ENCODE measurements at places on chromosomes 3 and 15. TPM values are rescaled to one million over a fixed set of nuclear protein-coding genes. Genes with fewer than 3 reads are reported as not detected.

DNA sequence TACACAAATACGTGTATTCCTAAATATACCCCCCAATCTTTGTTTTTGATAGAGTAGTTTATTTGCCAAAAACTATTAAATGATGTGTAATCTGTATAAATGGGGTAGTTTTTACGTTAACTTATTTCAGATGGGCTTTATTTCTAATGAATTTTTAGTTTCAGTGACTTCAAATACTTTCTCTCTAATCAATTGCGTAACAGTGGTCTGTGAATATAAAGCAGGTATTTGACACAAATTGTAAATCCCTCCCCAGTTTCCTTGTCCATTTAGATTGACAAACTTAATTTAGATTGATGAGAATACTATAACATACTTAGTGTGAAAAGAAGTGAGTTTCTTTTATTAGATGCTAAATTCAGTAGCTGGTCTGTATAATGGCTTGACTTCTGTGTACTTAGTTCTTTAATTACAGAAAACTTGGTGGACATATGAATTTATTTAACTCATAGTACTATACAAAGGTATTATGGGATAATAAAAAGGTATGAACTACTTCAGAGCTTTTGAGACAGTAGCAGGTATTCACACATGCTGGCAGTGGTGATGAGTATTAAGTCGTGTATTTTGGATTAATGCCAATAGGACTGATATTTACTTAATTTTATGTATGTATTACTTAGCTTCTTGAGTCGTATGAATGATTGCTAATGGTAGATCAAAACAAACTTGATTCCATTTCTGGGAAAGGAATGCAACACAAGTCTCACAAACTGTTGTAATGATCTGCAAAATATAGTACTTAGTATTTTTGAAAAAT, 81.6 kb downstream of the STT3B start:
- peaks cover 5% of the 10 kb centered on the region for H3K36me3 ChIP-seq
- H3K4me3 ChIP-seq = no peak overlapping the region
- no peak for DNase-seq
- H3K4me1 ChIP-seq = no peaks in the 10 kb centered on the region
- H3K27ac ChIP-seq = no peak overlapping the region

- no peak for DNase-seq
- no peaks in the 10 kb centered on the region for H3K4me1 ChIP-seq
- H3K4me3 ChIP-seq = no peak overlapping the region
- no peak overlapping the region for H3K27ac ChIP-seq
Observed at GRCh38 chr3:132726341-132726823, 4.2 kb upstream of the NPHP3 start.

The PLA2G4F gene
- total RNA-seq = 2.0 TPM

DNA sequence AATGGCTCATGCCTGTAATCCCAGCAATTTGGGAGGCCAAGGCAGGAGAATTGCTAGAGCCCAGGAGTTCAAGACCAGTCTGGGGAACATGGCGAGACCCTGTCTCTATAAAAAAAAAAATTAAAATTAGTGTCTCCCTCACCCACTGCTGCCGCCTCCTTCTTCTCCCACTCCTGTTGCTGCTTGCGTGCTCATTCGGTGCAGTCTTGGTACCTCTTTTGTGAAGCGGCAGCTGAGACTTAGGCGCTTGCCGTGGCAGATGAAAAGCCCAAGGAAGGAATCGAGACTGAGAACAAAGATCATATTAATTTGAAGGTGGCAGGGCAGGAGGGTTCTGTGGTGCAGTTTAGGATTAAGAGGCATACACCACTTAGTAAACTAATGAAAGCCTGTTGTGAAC, 20.0 kb downstream of the GLB1 start:
- no peak overlapping the region for H3K27ac ChIP-seq
- no peaks in the 10 kb centered on the region for H3K4me1 ChIP-seq
- DNase-seq = no peak
- H3K27me3 ChIP-seq = no peaks in the 10 kb centered on the region

The LXN gene
- 55.5 TPM for total RNA-seq

GRCh38 chr3:24258260-24258659, 236.4 kb downstream of the THRB start:
- no peak for DNase-seq
- no peaks in the 10 kb centered on the region for H3K27me3 ChIP-seq
- H3K27ac ChIP-seq = no peak overlapping the region
- no peak overlapping the region for H3K4me3 ChIP-seq

GRCh38 chr3:148999806-149000205, 8.5 kb downstream of the GYG1 start:
- no peaks in the 10 kb centered on the region for H3K27me3 ChIP-seq
- H3K36me3 ChIP-seq = no peaks in the 10 kb centered on the region
- H3K4me1 ChIP-seq = peaks cover 5% of the 10 kb centered on the region
- peak overlapping the region; percentile 66 for H3K27ac ChIP-seq
- no peak for DNase-seq
- H3K4me3 ChIP-seq = no peak overlapping the region

- no peaks in the 10 kb centered on the region for H3K27me3 ChIP-seq
- H3K27ac ChIP-seq = no peak overlapping the region
- DNase-seq = no peak
- H3K4me1 ChIP-seq = no peaks in the 10 kb centered on the region
Observed at GRCh38 chr15:69346112-69346511, 47.4 kb downstream of the PAQR5 start.

DNA sequence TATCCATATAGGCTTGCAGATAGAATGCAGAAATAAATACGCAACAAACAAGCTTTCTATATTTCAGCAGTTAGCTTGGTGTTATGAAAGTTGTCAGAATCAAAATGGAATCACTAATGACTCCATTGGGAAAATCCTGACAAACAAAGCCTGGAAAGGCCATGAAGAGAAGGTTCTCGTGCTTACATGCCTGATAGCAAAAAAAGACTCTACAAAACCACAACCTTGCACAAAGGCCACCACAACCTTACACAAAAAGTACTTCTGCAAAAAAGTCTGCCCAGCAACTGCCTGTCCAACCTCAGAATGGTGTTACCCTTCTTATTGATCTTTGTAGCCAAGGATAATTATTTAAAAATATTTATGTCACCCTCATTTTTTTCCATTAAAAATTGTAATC, 14.4 kb upstream of the PLSCR1 start:
- H3K27ac ChIP-seq = no peak overlapping the region
- no peaks in the 10 kb centered on the region for H3K4me1 ChIP-seq
- H3K36me3 ChIP-seq = no peaks in the 10 kb centered on the region
- no peak for DNase-seq
- no peak overlapping the region for H3K4me3 ChIP-seq

DNA sequence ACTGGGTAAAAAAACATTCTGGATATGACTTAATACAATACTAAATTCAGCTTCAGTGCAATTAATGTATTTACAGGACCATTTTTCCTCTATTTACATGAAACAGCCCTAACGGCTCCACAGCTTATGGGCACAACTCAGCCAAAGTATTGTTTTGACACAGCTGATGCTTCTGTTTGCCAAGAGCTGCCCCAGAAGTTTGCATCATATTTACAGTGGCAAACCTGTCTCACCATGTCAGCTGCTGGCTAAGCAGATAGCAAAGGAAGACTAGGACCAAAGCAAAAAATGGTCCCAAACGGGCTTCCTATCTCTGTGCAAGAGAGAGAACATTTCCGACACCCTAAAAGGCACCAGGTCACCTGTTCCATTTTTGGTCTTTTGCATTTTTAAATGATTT, 94.5 kb downstream of the ADAMTS9 start:
- H3K27me3 ChIP-seq = no peaks in the 10 kb centered on the region
- H3K4me3 ChIP-seq = no peak overlapping the region
- H3K4me1 ChIP-seq = no peaks in the 10 kb centered on the region
- H3K27ac ChIP-seq = no peak overlapping the region
- no peak for DNase-seq

GRCh38 chr15:52765785-52766184, 24.4 kb downstream of the ONECUT1 start:
- DNase-seq = no peak
- no peaks in the 10 kb centered on the region for H3K4me1 ChIP-seq
- no peak overlapping the region for H3K4me3 ChIP-seq
- H3K27me3 ChIP-seq = peaks cover 23% of the 10 kb centered on the region

GRCh38 chr15:53580366-53580765, 179.1 kb downstream of the WDR72 start:
- H3K27ac ChIP-seq = no peak overlapping the region
- no peak overlapping the region for H3K4me3 ChIP-seq
- H3K4me1 ChIP-seq = no peaks in the 10 kb centered on the region
- no peaks in the 10 kb centered on the region for H3K36me3 ChIP-seq
- DNase-seq = peak; percentile 27
- no peaks in the 10 kb centered on the region for H3K27me3 ChIP-seq

- H3K36me3 ChIP-seq = no peaks in the 10 kb centered on the region
- H3K4me1 ChIP-seq = no peaks in the 10 kb centered on the region
- no peak overlapping the region for H3K4me3 ChIP-seq
- DNase-seq = no peak
- H3K27me3 ChIP-seq = no peaks in the 10 kb centered on the region
- H3K27ac ChIP-seq = no peak overlapping the region
Observed at GRCh38 chr3:70248856-70249255, 63.6 kb downstream of the MDFIC2 start.

- no peaks in the 10 kb centered on the region for H3K36me3 ChIP-seq
- H3K27me3 ChIP-seq = no peaks in the 10 kb centered on the region
- H3K27ac ChIP-seq = peak overlapping the region; percentile 99
- H3K4me3 ChIP-seq = peak overlapping the region; percentile 69
Observed at GRCh38 chr3:194139071-194139813, 3.3 kb downstream of the HES1 start.

The CERS3 gene
- not detected for total RNA-seq

GRCh38 chr15:101446518-101447167, 42.9 kb downstream of the PCSK6 start:
- H3K4me3 ChIP-seq = no peak overlapping the region
- H3K27me3 ChIP-seq = no peaks in the 10 kb centered on the region
- no peak overlapping the region for H3K27ac ChIP-seq
- no peak for DNase-seq
- no peaks in the 10 kb centered on the region for H3K36me3 ChIP-seq

GRCh38 chr3:16885593-16886302, 993 bp downstream of the PLCL2 start:
- no peaks in the 10 kb centered on the region for H3K4me1 ChIP-seq
- no peak for DNase-seq
- peak overlapping the region; percentile 88 for H3K4me3 ChIP-seq
- H3K27ac ChIP-seq = peak overlapping the region; percentile 96

DNA sequence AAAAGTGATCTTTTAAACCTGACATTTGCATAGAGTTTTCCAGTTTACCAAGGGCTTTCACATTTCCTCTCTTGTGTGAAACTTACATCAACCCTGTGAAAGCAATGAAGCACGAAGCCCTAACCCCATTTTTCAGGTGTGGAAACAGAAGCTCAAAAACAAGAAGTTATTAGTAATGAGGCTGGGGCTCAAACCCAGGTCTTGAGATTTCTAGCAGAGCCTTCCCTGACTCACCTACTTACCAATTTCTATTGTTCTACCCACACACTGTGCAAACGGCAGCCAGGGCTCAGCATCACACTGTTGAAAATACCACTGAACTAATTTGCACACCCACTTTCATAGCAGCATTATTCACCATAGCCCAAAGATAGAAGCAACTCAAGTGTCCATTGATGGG, 117.8 kb upstream of the IGF1R start:
- no peak for DNase-seq
- H3K27ac ChIP-seq = no peak overlapping the region
- no peaks in the 10 kb centered on the region for H3K27me3 ChIP-seq
- H3K4me3 ChIP-seq = no peak overlapping the region

GRCh38 chr3:156010829-156011228, 109.5 kb upstream of the KCNAB1 start:
- DNase-seq = no peak
- no peaks in the 10 kb centered on the region for H3K36me3 ChIP-seq
- no peak overlapping the region for H3K27ac ChIP-seq
- no peaks in the 10 kb centered on the region for H3K27me3 ChIP-seq
- H3K4me3 ChIP-seq = no peak overlapping the region

GRCh38 chr3:182258538-182259177, 534.6 kb upstream of the ATP11B start:
- no peaks in the 10 kb centered on the region for H3K4me1 ChIP-seq
- no peak overlapping the region for H3K4me3 ChIP-seq
- no peak overlapping the region for H3K27ac ChIP-seq
- DNase-seq = no peak

DNA sequence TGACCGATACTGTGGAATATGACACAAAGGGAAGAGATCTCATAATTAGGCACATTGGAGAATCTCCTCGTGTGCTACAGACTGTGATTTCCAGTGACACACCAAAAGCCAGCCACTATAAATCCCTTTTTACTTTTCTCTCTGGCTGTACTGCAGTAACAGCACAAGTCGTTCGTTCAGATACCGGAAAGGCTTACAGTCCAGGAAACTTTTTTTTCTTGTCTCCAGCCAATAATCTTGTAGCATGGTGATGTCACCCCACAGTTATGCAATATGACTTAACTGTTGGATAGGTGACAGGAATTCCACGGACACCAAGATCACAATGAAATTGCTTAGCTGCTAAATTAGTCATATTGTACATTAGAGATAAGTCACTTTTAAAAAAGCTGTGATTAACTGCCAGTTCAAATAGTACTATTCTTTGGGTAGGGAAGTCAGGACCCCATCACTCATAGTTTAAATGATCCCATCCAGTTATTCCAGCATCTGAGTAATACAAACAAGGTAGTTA, 36.3 kb upstream of the TSC22D2 start:
- DNase-seq = no peak
- no peaks in the 10 kb centered on the region for H3K4me1 ChIP-seq
- H3K36me3 ChIP-seq = no peaks in the 10 kb centered on the region
- H3K27me3 ChIP-seq = no peaks in the 10 kb centered on the region
- H3K27ac ChIP-seq = peak overlapping the region; percentile 86
- peak overlapping the region; percentile 55 for H3K4me3 ChIP-seq

DNA sequence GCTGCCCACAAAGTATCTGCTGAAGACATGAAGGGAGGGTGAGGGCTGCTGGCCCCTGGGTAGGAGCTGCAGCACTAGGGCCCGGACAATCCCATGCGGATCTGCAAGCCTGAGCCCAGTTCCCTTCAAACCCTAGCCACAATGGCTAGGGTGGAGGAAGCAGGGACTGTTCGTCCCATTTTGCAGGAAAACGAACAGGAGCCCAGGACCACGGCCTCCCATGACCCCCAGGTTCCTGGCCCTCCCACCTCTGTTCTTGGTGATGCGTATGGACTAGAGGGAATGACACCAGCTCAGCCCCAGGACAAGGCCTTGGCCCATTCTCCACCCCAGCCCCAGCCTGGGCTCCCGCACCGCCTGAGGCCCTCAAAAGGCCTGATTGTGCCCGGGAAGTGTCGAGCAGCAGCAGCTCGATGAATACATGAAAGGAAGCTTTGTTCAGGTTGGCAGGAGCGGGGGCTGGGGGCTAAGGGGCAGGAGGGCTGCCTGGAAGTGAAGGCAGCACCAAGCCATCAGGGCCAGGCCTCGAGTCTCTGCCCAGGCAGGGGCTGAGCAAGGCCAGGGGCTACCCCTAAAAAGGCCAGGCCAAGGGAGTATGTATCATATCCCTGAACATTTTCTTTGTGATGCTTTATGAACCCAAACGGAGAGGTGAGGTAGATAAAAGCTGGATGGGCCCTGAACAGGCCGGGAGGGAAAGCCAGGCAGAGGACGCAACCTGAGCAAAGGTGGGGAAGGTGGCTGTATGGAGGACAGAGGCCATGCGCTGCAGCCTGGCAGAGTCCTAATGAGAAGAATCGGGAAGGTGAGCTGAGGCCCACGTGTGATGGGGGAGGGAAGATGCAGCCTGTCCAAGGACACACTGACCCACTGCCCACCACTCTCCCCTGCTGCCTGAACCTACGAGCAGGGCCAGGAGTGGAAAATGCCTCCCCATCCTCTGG, 12.2 kb downstream of the SEMA7A start:
- H3K4me3 ChIP-seq = no peak overlapping the region
- H3K27ac ChIP-seq = peak overlapping the region; percentile 73
- no peaks in the 10 kb centered on the region for H3K36me3 ChIP-seq
- no peak for DNase-seq
- no peaks in the 10 kb centered on the region for H3K27me3 ChIP-seq
- H3K4me1 ChIP-seq = no peaks in the 10 kb centered on the region

Data from breast epithelium (tissue), 4 donors.